ENCODE measurements at places on chromosomes 16 and 17.

- no peak for DNase-seq
Observed at GRCh38 chr17:27091043-27091497, 202.8 kb upstream of the WSB1 start.

- DNase-seq: no peak
Observed at GRCh38 chr16:75614066-75614897, 8.8 kb downstream of the ADAT1 start.

GRCh38 chr17:10738521-10739258, 8.9 kb upstream of the TMEM220 start:
- DNase-seq: no peak

- no peak for DNase-seq
Observed at GRCh38 chr16:13863075-13863765, 56.7 kb upstream of the ERCC4 start.

- DNase-seq: no peak
Observed at GRCh38 chr17:77824102-77824779, 134.3 kb upstream of the TNRC6C start.

DNA sequence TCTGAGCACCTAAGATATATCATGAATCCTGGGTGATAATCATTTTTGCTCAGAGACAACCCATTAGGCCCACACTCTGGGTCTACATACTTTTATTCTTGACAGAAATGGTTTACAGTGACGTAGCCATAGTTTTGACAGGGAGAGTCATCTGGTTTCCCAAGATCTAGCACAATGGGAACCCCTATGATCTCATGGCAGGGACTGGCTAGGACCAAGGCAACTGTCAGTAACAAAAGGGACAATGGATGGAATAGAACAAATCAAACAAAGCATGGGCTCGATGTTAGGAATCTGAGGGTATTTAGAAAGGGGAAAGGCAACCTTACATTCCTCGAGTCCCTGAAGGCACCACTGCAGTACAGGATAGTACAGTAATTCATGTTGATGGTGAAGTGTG, 20.5 kb downstream of the CFAP97D1 start:
- DNase-seq: no peak

DNA sequence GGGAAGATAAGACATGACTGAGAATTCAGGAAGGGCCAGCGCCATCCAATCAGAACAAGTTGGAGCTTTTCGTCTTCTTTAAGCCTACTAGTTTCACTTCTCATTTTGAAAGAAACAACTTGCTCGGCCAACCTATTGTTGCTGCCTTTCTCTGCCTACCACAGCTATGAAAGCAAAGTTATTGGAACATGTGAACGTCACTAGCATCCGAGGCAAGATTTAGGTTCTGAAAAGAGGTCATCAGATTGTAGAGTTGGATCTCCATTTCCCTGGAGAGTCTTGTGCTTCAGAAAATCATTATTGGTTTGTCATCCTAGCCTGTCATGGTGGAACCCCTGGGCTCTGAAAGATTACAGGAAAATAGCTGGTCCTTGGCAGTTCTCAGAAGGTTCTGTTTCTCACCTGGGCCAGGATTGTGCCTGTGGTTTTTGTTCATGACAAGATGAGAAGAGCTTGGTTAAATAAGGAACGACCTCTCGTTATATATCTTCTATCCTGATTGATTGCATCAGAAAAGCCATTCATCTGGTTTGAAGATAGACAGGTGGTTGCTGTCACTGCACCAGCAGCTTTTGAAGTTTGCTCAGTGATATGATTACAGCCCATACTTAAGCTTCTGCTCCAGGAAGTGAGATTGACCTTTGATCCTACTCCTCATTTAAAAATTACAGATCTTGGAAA, 25.3 kb downstream of the CDH13 start:
- no peak for DNase-seq

- no peak for DNase-seq
Observed at GRCh38 chr16:69711115-69711740, 15.1 kb downstream of the NQO1 start.

GRCh38 chr16:78664811-78665772, 565.6 kb downstream of the WWOX start:
- no peak for DNase-seq

GRCh38 chr17:55023626-55024025, 55.1 kb downstream of the STXBP4 start:
- DNase-seq: no peak

- DNase-seq: no peak
Observed at GRCh38 chr16:73000907-73001521, 46.9 kb downstream of the ZFHX3 start.

GRCh38 chr16:78444-79150, 572 bp downstream of the MPG start:
- peak; percentile 50 for DNase-seq

DNA sequence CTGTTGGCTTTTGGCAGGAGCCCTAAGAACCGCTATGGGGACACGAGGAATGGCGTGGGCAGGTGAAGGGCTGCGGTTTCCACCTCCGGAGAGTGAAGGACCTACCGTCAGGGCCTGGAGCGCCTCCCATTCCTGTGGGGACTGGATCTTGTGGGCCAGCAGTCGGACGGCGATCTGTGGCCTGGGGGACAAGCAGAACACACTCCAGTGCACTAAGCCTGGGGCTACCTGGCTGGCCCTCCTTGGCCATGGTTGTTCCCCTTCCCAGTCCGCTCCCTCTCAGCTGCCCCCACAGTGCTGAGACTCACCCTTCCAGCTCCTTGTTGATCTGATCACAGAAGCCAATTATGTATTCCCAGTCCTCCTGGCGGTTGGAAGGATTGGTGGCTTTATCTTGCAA, 15.0 kb downstream of the GGA3 start:
- DNase-seq: no peak

DNA sequence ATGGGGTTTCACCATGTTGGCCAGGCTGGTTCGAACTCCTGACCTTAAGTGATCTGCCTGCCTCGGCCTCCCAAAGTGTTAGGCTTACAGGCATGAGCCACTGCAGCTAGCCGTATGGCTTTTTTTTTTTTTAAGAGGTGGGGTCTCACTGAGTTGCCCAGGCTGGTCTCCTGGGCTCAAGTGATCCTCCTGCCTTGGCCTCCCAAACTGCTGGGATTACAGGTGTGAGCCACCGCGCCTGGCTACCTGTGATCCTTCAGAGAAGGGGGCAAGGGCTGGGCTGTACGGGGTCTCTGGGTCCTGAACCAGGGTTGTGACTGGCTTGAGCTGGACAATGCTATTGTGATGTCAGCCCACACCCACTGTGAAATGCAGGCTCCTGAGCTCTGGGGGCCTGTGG, at the start of gene RNF151:
Gene RNF151 (plus strand): TSS at position 397 of the 400 bp plus-strand sequence. CDS start 26 bp downstream, outside the sequence.
- DNase-seq: no peak

DNA sequence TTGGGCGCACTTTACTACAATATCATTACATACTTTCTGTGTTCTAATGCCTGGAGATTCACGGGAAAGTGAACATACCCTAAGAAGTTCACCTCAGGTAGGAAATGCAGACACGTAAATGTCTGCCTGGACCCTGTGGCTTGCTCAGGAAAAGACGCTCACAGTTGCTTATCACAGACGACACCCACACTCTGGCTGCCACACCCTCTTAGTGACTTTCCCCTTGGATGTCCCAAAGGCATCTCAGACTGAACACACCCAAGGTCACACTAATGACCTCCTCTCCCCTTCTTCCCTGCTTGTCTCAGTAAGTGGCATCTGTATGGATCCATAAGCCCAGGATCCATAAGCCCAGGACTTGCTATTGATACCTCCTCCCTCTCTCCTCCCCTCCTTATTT, 32.6 kb downstream of the CDRT15 start:
- no peak for DNase-seq

DNA sequence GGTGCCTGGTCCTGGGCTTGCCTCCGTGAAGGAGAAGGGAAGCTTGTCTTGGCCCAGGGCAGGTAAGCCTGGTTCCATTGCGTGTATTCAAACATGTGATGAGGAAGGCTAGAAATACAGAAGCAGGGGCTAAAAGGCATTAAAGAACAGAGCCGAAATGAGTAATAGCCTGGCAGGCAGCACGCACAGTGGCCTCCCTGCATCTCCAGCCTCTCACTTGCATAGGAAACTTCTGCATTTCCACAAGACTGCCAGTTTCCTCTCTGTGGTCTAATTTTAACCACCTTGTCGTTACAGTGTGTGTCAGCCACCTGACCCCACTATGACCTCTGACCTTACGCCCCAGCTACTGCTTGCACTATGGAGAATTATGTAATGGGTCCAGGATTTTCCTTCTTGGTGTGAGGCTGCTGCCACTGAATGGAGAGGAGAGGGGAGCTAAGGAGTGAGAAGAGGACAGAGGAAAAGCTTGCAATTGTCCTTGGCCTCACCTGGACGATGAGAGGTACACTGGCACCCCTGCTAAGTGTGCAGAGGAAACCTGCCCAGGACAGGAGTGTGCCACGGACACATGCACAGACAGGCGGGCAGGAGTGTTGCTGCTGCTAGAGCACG, 32.8 kb downstream of the HIC1 start:
- DNase-seq: peak; percentile 41

DNA sequence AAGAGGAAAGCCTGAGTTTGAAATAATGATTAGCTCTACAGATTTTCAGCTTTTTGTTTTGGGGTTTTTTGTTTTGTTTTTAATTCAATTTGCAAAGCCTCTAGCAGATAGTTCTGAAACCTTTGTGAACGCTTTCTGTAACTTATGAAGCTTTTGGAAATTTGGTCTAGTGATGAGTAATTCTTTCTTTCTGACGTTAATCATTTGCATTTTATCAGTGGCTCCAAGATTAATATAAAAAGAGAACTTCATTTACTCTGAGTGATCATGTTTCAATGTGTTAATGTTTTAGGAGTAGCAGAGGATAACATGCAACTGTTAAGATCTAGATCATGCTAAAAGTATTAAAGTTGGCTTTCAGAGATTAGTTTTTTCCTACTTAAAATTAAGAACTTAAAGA, 160.3 kb upstream of the TBX2 start:
- DNase-seq: no peak

GRCh38 chr17:6461792-6462524, 17.7 kb downstream of the PIMREG start:
- DNase-seq: no peak

DNA sequence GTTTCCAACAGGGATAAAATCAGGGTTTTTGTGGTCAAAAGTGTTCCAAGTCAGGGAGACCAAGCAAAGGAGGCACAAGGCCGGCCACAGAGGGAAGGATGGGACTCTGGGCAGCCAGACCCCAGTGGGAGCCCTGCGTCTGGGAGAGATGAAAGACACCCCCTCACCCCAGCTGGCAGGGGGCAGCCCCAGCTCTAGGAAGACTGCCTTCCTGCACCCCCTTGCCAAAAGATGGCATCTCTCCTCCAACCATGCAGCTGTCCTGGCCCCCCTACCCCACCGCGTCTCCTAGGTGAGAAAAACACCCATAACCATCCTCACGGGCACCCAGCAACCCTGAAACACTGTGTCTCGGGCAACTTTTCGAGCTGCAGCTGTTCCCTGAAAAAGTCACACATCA, 51.3 kb downstream of the CUEDC1 start:
- DNase-seq: no peak

DNA sequence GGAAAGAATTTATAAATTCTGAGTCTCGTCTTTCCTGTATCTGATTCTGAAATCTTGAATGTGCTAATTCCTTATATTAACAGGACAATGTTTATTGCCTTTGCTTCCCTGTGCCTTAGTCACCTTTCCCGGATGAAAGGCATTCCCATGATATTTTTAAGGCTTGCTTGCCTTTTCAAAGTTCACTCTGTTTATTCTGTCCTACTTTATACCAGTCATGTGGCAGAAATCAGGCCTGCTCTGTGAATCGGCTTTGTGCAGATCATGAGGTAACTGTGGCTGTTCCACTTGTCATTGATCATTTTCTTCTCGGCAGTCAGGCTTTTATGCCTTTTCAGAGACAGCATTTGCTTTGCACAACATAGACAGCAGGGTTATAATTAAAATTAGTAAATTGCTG, 28.8 kb upstream of the ABCC11 start:
- no peak for DNase-seq

- no peak for DNase-seq
Observed at GRCh38 chr16:28304214-28304613, 11.9 kb downstream of the SBK1 start.

DNA sequence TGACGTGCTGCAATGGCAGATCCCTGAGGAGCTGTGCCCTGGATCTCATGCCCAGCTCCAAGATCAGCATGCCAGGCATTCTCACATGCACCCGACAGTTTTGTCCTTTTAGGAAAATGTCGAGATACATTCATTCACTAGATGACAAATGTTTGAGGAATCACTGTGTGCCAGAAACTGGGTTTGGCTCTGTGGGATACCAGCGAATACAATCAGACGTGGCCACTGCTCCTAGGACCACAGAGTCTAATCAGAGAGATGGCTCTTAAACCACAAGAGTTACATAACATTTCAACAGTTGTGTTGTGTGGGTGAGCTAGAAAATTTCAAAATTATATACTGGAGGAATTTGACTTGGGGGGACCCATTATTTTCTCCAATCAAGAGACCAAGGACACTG, 579.7 kb downstream of the CDH13 start:
- DNase-seq: no peak

DNA sequence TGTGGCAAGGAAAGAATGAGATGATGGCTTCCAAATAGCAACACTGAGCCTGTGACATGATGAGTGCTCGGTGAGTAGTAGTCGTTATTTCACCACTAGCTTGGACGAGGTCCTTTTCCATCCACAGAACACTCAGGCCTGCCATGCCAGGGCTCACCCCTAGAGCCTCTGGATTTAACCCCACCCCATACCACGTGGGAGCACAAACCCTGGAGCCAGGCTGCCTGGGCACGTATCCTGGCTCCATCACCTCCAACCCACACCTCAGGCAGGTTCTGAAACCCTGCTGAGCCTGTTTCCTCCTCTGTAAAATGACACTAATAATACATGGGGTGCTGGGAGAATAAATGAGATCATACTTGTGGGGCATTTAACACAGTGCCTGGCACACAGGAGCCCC, 192.4 kb downstream of the KATNIP start:
- DNase-seq: no peak

GRCh38 chr16:52191531-52192134, 355.3 kb downstream of the TOX3 start:
- DNase-seq: peak; percentile 39

DNA sequence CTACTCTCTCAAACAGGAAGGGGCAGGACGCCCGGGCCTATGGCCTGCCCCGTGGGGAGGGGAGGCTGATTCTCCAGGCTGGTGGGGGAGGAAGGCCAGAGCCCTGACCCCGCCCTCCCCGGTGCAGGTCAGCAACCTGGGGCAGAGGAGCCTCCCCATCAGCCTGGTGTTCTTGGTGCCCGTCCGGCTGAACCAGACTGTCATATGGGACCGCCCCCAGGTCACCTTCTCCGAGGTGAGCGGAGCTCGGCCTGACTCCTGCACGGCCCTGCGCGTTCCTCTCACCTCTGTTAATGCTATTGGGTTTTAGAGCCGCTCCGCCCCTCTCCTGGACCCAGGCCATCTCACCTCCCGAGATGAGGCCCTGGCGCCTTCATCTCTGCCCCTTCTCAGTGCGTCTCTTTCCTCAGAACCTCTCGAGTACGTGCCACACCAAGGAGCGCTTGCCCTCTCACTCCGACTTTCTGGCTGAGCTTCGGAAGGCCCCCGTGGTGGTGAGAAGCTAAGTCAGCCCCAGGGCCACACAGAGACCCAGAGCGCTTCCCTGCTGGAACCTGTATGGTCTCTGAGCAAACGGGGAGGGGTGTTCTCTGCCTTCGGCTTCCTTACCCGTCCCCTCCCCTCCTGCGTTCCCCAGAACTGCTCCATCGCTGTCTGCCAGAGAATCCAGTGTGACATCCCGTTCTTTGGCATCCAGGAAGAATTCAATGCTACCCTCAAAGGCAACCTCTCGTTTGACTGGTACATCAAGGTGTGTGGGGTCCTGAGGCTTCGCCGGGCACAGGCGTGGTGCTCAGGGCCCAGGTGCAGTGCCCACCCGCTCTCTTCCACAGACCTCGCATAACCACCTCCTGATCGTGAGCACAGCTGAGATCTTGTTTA, 25.1 kb upstream of the ITGAX start:
- no peak for DNase-seq

- no peak for DNase-seq
Observed at GRCh38 chr17:82702231-82702927, 3.9 kb upstream of the RAB40B start.

All from activated CD4-positive, CD25-positive, alpha-beta regulatory T cell treated with anti-CD3 and anti-CD28 coated beads, Interleukin-2, amount 50 U/mL, for 72 hours (primary cell).